EH (cell line): ENCODE measurements at places on chromosomes 6 and 20.
A peak's percentile ranks its signal among the peaks of the same experiment; 100 is the strongest.

GRCh38 chr6:37134036-37134395 lies 35.9 kb upstream of the PIM1 start:
- peak; percentile 99 for DNase-seq

DNA sequence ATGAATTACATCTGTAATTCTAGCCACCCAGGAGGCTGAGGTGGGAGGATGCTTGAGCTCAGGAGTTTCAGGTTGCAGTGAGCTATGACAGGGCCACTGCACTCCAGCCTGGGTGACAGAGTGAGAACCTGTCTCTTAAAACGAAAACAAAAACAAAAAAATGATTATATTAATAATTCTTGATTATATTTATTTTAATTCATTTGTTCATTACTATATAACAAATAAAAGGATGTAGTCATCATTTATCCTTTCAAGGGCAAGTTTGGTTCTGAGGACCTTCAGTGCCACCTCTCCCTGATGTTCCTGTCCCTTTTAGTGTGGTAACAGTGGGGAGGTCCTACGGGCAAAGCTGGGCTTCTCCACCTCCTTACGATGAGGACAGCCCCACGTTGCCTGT lies 167.1 kb upstream of the SCGN start:
- no peak for DNase-seq

- DNase-seq = no peak
Measured at GRCh38 chr6:114718186-114718585, 375.4 kb upstream of the HS3ST5 start.

DNA sequence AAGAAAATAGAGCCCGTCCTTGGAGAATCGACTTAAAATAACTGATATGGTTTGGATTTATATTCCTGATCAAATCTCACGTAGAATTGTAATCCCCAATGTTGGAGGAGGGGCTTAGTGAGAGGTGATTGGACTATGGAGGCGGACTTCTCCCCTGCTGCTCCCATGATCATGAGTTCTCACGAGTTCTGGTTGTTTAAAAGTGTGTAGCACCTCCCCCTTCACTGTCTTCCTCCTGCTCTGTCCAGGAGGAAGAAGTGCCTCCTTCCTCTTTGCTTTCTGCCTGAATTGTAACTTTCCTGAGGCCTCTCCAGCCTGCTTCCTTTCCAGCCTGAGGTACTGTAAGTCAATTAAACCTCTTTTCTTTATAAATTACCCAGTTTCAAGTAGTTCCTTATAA lies 529.2 kb downstream of the HAO1 start:
- no peak for DNase-seq

DNA sequence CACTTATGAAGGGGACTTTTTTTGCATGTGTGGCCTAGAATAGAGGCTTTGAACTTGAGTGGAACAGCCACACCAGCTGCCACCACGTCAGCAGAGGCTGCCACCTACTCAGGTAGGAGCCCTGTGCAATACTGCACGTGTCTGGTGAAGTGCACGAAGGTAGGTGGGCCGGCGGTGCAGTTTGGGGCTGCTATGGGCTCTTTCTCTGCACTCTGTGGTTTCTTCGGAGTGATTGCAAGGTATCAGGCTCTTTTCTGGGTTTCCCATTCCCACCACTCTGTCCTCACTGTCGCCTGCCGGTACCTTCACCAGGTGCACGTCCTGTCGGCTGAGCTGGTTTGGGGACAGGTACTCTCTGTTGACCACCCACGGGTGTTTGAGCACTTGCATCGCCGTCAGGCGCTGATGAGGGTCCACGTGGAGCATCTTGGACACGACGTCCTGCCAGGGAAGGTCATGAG lies 30.8 kb upstream of the MPC1 start:
- DNase-seq = no peak

GRCh38 chr20:14691994-14692393 lies 354.6 kb upstream of the FLRT3 start:
- DNase-seq = no peak

- peak; percentile 4 for DNase-seq
Measured at GRCh38 chr20:62235001-62235776, 3.1 kb upstream of the OSBPL2 start.

- DNase-seq = no peak
Measured at GRCh38 chr6:52552278-52552643, 24.6 kb downstream of the TRAM2 start.

GRCh38 chr6:44007818-44008621 lies 119.2 kb downstream of the MRPL14 start:
- no peak for DNase-seq

DNA sequence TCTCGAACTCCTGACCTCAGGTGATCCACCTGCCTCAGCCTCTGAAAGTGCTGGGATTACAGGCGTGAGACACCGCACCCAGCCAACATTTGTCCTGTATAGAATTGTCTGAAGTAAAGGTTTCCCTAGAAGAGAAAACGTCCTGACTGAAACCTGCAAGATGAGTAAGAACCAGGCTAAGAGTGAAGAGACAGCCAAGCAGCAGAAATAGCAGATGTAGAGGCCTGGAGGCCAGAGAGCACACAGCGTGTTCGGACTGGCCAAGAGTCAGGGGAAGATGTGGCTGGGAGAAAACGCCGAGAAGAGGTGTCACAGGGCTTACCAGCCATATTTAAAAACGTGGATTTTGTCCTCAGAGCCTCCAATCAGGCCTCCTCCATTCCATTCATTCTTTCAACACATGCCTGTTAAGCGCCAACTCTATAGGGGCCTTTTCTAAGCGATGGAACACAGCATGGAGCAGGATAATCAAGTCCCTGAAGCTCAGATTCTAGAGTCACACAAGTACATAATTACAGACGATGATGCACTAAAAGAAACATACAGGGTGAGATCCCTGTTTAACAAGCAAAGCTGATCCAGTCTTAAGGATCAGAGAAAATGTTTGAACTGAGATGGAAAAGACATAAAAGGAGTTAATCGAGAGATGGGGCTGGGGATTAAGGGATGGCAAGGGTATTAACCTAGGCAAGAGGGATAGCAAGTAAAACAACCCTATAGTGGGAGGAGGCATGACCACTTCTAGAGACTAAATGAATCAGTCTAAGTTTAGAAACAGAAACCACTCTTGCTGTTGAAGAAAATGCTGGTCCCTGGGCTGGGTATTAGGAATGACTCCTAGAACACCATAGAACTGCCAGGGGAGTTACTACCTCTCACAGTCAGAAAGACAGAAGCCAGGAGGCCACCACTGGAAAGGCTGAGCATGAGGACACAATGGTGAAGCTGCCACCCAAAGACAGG lies 4.8 kb downstream of the ZCCHC3 start:
- DNase-seq = no peak

GRCh38 chr6:57262901-57263694 lies 41.0 kb upstream of the RAB23 start:
- peak; percentile 98 for DNase-seq

DNA sequence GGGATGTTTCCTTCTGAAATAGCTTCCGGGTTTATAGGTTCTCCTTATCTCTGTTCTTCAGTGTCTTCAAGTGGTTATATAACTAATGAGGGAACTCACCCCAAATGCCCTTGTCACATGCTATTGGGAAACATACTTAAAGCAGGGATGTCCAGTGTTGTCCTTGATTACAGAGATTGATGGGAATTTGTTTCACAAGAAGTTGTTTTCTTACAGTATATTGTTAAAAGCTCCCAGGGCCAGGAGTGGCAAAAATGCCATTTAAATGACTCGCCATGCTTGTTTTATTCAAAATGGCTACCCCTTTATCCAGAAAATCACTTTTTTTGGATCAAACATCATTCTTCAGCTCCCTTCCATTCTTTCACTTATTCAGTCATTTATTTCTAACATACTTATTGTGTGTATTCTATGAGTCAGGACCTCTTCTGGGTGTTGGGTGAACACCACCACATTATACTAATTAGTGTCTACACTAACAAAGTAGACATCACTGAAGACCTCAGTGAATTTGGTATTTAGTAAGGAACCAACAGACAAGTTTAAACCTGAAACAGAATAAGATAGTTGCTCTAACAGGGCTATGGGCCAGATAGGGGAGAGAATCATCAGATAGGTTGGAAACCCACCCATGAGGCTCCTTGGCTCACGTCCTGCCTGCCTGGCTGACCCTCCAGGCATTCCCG lies 791.1 kb downstream of the MAFB start:
- DNase-seq = peak; percentile 64

GRCh38 chr6:105941621-105942412 lies 144.3 kb upstream of the PRDM1 start:
- peak; percentile 50 for DNase-seq

DNA sequence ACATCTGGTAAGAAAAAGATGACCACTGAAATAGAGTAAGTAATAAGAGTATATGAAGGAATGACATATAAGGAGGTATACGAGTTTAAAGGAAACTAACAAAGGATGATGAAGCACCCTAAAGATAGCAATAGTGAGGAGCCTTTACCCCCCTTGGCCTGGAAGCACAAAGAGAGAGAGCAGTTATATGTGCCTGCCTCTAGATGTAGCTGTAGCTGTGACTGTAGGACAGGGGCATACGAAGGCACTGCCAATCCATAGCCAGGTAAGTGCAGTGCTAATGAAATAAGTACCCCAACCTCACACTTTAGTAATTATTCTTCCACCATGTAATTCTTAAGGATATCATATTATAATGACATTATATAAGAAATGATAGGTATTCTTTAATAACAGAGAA lies 90.1 kb upstream of the FKBP1C start:
- DNase-seq = no peak

DNA sequence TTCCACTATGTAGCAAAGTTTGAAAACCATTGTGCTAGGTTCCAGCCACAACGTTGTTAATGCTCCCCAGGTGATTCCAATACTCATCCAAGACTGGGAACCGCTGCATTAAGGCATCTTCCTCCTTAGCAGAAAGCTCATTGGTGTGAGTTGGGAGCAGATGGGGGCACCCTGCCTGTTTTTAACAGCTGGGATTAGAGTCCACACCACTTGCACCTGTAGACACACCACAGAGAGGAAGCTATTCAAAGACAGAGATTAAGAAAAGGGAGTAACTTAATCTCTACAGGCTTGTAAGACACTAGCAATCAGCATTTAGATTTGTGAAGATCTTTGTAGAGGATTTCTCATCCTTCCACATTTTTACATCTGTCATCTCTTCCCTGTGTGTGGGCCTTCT lies 333.9 kb upstream of the SOX4 start:
- DNase-seq = no peak

- DNase-seq = peak; percentile 56
Measured at GRCh38 chr6:24428615-24429014, 25.9 kb downstream of the MRS2 start.

DNA sequence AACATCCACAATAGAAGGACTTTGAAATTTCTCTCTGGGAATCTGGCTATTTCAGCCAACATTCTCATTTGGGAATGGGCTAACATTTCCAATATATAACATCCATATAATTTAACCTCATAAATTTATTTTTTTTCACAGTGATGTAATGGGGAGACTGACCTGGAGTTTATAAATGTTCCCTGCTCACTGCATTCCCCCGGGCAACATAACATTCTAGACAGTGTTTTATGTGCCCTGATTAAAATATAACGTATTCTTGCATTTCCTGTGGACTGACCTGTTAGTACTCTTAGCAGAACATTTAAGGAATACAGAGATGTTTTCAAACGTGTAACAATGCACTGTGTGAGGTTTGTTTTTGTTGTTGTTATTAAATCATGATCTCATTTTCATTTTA lies 20.9 kb downstream of the TSHZ2 start:
- DNase-seq = no peak

DNA sequence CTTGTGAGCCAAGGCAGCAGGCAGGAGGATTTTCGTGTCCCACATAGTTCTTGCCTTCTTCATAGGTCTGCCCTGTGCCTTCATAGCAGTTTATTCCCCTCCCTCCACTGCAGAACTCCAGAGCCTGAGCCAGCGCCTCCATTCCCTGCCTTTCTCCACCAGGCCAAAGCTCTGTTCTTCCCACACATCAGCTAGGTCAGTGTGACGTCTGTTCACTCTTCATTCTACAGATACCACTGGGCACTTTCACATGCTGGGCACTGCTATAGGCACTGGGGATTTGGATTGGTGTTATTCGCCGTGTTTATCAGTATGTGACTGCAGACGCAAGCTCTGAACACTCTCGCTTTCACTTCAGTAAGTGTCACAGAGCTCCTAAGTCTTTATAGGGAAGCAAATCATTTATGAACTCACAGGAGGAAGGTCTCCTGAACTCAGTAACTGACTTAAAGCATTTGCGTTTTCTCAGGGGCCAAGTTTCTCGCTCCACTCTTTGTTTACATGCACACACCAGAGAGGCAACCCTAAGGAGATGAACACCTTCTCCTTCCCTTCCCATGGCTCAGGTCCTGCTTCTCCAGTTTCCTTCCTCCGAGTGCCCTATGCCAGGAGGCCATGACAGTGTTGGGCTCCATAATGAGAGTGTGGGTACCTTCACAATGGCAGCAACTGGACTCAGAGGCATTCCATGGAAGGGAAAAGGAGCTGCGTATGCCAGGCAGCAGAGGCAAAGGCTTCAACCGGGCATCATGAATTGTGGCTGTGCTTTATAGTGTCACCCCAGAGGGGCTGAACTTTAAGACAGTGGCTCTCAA lies 6.3 kb upstream of the APMAP start:
- peak; percentile 28 for DNase-seq

- no peak for DNase-seq
Measured at GRCh38 chr20:62308102-62308822, 5.5 kb downstream of the ADRM1 start.

GRCh38 chr6:109052018-109052651 lies 42.5 kb downstream of the SESN1 start:
- no peak for DNase-seq

- DNase-seq = peak; percentile 44
Measured at GRCh38 chr6:124868481-124868880, 93.8 kb upstream of the RNF217 start.

- no peak for DNase-seq
Measured at GRCh38 chr6:93177438-93177837, 241.9 kb downstream of the EPHA7 start.

GRCh38 chr6:114955363-114955762 lies 612.5 kb upstream of the HS3ST5 start:
- DNase-seq = no peak

DNA sequence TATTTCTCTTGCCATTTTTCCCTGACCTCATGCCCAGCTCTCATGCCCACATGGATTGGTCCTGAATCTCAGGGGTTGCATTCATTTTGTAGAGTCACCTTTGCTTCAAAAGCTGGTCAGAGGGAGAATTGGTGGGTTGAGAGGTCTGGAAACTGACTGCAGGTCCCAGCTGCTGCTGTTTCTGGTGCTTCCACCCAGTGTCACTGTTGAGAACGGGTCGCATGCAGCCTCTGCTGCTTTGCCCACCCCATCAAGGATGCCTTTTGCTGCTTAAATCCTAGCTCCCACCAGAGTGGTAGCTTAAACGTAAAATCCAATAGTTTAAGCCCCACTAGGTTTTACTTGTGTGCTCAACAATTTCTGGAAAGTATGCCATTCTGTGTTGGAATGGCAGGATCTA lies 211.4 kb upstream of the TSHZ2 start:
- no peak for DNase-seq

- no peak for DNase-seq
Measured at GRCh38 chr6:10561611-10562199, 40.6 kb downstream of the GCNT2 start.
